ENCODE measurements at places on chromosomes 13 and 19.

DNA sequence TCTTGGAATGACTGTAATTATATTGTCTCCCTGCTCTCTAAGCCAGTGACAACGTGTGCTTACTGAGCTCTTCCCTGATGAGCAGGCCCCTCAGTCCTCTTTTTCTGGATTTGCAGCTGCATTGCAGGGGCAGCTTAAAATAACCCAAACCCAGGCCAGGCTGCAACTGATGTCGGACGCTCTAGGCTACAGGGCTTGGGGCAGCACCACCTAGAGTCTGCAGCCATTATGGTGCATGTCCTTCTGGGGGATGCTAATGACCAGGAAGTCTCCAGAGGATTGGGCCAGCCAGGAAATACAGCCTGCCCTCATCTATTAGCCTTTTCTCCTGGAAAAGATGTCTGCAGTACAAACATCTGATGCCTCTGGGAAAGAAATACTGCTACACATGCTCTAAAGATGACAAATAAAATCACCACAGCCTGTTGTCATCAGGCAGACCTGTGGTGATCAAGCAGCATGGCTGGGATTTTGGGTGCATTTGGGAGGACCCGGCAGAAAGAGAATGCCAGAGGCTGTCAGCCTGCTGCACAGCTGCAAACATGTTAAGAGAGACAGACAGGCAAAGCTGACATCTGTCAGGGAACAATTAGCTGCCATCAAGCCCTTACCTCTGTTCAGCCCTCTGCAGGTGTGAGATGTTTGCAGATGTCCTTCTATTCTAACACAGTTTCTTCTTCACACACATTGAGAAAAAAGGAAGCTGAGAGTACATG is 51.8 kb downstream of the CCDC70 start:
- no peak for DNase-seq

- DNase-seq, result no peak
Observed at GRCh38 chr13:22744688-22745452, 435.9 kb upstream of the SGCG start.

GRCh38 chr13:43268632-43269031 is 245.2 kb downstream of the DNAJC15 start:
- no peak for DNase-seq

DNA sequence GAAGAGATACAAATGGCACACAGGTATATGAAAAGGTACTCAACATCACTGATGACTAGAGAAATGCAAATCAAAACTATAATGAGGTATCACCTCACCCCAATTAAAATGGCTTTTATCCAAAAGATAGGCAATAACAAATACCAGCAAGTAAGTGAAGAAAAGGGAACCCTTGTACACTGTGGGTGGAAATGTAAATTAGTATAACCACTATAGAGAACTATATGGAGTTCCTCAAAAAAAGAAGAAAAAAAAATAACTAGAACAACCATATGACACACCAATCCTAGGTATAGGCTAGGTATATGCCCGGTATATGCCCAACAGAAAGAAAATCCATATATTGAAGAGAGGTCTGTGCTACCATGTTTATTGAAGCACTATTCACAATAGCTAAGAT is 150.9 kb downstream of the VWA8 start:
- DNase-seq, result no peak

- no peak for DNase-seq
Observed at GRCh38 chr19:10862561-10863106, 8.7 kb upstream of the CARM1 start.

DNA sequence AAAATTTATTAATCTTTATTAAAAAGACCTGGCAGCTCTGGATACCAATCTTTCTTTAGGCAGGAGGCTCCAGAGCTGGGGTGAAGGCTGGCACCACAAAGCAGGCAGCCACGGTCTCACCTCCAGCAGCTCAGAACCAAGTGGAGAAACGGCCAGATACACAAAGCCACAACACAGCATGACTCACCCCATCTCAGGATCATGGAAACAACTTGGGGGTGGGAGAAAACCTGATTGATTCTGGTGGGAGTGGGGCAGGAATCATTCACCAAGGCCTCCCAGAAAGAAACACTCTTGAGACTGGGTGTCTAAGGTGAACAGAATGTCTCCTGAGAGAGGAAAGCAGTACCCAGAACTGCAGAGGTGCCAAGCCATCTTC is 64.2 kb downstream of the CRYL1 start:
- peak; percentile 4 for DNase-seq

- peak; percentile 61 for DNase-seq
Observed at GRCh38 chr13:36395280-36395679, 37.0 kb upstream of the CCNA1 start.

DNA sequence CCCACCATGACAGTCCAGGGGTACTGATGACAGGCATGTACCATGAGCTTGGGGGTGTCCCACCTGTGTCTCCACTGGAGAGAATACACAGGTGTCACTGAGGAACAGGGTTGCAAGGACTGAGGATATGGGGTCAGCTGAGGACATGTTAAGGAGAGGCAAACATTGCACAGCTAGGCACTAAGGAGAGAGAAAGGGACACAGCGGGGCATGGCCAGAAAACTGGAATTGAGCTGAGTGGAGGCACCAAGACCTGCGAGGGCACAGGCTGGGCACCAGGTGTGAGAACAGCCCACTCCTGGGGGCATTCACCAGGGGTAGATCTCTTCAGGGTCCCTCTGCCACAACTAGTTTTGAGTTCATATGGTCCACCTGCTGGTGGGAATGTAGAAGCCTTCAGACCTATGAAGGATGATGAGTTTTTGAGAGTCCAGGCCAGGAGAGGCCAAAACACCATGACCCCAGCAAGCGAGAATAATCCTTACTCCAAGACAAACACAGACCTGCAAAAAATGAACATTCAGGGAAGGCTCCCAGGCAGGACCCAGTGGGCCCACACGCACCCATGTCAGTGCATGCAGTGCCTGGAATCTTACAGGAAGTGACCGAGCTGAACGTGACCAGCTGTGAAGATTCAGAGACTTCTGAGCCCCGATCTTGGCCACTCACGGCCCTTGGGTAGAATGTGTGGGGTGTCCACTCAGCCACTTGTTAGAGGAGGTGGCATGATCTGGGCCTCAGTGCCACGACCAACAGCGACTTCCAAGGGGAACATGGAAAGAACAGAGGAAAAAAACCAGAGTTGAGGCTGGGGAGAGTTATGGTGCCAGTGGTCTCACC is 1.4 kb upstream of the ZNF584 start:
- DNase-seq, result no peak

DNA sequence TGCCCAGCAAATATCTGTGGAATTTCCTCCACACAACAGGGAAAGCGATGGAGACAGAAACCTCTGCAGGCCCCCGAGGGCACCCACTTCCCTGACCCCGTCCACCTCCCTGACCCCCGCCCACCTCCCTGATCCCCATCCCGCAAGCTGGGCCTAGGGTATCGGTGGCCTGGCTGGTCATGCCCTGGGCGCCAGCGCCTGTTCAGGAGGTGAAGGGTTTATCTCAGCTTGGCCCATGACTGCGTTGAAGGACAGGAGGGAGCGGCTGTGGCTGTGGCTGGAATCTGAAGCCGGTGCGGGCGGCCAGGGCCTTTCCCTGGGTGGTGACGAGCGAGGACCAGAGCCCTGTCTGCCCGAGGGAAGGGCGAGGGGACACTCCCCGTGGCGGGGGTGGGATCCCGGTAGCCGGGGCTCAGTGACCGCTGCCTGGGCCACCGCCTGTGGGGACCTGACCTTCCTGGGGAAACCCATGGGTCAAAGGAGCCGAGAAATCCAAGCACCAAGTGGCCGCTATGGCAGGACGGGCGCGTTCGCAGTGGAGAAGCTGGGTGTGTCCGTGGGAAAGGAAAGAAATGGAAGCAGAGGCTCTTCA is 20.7 kb downstream of the GAS6 start:
- no peak for DNase-seq

DNA sequence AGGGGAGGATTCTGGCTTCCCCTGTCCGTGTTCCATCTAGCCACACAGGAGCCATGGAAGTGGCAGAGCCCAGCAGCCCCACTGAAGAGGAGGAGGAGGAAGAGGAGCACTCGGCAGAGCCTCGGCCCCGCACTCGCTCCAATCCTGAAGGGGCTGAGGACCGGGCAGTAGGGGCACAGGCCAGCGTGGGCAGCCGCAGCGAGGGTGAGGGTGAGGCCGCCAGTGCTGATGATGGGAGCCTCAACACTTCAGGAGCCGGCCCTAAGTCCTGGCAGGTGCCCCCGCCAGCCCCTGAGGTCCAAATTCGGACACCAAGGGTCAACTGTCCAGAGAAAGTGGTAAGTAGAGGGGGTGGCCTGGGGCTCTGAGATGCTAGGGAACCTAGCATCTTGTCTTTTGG is 1.5 kb downstream of the BABAM1 start:
- DNase-seq, result no peak

Measured in HFFc6 (cell line).